ENCODE measurements at places on chromosomes 2 and 18.

- DNase-seq: no peak
Observed at GRCh38 chr2:186862869-186863709, 14.1 kb upstream of the ZSWIM2 start.

GRCh38 chr2:132577686-132578085 lies 92.3 kb downstream of the LYPD1 start:
- no peak for DNase-seq

- DNase-seq: no peak
Observed at GRCh38 chr2:52343706-52344266, 1311.9 kb upstream of the NRXN1 start.

- no peak for DNase-seq
Observed at GRCh38 chr2:50777954-50778353, 254.0 kb downstream of the NRXN1 start.

DNA sequence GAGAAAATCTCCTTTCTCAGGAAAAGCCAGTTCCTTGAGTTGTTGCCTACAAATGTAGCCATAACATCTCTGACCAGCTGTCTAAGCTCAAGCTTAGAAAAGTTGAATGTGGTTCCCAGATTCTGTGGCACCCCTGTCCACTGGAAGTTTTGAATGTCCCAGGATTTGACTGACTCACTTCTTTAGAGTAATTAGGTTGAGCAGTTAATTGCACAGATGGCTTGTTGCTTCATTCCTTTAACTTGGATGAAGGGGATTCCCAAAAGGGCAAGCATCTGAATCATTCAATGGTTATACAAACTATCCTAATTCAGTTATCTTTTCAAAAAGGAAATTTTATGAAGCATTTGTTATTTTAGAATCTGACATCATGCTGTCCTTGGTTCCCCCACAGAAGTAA lies 374.7 kb downstream of the LNPK start:
- no peak for DNase-seq

DNA sequence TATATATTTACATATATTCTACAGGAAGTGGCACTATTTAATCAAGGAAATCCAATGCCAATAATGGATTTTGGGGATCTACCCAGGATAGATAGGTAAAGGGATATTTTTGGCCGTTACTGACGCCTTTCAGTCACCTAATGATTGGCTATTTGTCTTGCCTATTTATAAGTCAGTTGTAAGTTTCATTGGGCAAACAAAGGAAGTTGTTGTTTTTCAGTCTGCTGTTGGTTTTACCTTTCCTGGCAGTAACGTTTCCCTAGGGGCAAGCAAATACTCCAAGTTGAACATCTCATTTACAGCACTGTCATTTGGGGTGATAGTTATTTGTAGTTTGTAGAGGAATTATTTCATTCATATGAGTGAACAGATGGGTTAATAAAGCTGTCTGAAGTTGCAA lies 17.0 kb upstream of the LANCL1 start:
- no peak for DNase-seq

DNA sequence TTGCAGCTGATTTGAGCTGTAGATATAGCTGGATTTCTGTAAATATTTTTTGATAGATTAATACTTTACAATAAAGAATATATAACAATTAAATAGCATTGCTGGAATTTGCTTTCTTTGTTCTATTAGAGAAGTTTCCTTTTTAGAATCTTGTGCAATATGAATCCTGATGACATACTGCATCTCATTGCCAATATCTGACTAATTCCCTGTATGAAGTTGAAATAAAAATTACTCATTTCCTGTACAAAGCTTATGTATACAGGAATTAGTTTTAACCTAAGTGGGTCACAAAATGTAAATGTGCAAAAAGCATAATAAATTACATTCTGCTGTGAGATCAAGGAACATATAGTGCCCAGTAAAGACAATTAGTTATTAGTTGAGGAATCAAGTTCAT lies 72.8 kb upstream of the TMEFF2 start:
- DNase-seq: no peak

DNA sequence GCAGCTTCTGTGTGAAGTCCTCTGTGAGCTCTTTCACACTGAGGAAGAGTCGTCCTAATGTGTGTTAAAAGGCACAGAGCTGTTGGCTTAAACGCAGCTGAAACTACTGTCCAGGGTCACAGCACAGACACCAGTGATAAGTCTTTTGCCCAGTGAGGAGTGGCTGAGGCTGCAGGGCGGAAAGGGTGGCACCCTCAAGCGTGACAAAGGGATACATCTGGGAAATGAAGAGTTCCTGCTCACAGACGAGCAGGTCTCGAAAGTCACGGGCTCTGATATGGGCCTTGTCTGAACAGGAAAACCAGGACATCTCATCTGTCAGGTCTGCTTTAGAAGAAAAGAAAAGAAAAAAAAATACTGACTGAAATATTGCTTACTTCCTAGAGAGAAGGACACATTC lies 36.5 kb downstream of the TGIF1 start:
- no peak for DNase-seq

DNA sequence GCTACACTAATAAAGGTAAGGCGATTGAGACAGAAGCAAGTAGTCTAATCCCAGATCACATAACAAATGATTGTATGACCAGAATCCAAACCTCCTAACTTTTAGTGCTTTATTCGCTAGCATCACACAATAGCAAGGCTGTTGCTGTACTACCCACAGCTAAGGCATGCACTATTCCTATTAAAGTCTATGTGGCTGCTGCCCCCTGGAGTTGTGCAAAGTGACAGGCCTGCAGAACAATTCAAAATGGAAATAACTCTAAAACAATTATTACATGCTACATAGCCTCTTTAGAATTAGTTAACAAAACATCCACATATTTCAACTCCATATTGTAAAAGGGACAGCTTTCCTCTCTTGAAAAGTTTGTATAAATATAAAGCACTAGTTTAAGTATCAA lies 6.0 kb downstream of the ERBB4 start:
- DNase-seq: no peak

- DNase-seq: no peak
Observed at GRCh38 chr2:79432731-79433146, 80.1 kb upstream of the CTNNA2 start.

- DNase-seq: no peak
Observed at GRCh38 chr2:49342156-49342555, 187.8 kb upstream of the FSHR start.

DNA sequence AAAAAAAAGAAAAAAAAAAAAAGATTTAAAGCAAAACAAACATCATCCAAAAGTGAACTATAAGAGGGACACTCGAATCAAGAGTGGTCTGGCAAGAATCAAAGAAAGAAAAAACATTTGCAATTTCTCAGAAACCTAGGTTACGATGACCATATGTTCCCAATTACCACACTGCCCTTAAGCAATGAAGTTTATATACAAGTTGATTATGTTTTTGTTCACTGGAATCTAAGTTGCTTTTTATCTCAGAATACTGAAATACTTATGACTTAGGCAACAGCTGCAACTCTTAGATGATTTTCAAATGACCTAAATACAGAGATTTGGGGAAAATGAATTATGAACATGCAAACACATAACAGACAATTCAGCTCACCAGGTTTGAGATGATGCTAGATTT lies 597.1 kb upstream of the CHAC2 start:
- DNase-seq: no peak

GRCh38 chr18:34345738-34346137 lies 121.0 kb upstream of the NOL4 start:
- no peak for DNase-seq
